ENCODE measurements at places on chromosomes 12 and 14.
A peak's percentile ranks its signal among the peaks of the same experiment; 100 is the strongest.

DNA sequence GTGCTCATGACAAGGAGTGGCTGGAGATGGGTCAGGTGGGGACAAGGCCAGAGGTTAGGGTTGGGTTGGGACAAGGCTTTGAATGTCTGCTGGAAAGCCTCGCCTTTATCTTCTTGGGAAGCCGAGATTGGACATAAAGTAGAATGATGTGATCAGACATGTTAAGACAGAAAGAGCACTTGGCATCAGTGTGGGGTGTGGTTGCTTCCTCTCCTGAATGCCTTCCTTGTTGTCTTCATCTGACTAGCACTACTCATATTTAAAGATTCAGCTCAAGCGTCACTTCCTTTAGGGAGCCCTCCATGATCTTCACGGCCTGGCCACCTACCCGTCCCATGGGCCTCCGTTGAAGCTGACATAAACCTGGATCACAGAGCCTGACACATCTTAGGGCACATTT, 14.8 kb upstream of the C12orf75 start:
- DNase-seq, result no peak

GRCh38 chr12:97642911-97643310, 180.3 kb downstream of the RMST start:
- no peak for DNase-seq

DNA sequence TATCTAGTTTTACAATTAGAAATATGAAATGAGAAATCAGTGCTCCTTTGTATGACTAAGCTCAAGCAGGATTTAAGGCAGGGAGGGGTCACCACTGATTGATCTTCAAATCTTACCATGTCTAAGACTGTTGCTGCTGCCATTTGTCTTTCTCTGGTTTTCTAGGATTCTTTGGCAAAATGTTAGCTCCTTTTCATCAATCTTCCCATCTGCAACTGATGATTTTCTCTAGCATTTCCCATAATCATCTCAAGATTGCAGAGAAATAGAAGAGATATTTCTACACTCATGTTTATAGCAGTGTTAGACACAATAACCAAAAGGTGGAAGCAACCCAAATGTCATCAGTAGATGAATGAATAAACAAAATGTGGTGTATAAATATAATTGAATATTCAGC, 175.0 kb downstream of the RAD51B start:
- no peak for DNase-seq

DNA sequence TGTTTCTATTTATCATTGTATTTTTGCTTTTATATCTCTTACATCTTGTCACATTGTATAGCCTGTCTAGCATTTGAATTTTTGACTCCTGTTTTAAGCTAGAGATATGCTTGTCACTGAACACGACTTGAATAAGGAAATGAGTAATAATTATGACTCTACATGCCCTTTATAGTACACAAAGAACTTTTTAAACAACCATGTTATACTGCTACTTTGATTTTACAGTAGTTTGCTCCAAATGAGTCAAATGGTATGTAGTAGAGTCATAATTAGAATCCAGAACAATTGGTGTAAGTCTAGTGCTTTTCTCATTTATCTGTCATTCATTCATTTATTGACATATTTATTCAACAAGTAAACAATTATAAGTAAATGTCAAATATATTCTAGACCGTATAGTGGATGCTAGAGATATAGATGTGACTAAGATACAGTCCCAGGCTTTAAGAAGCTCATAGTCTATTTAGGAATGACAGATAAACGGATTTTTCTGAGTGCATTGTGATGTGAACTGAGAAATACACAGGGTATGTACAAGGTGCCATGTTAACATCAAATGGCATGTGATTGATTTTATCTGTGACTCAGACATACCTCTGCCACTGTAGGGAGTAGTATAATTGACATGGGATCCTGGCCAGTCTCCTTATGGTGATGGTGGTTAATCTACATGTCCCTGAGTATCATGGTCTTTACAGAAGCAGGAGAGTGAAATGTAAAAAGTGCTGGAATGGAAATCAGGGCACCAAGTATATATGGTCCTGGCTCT, 799.7 kb downstream of the DIO2 start:
- no peak for DNase-seq

- DNase-seq, result no peak
Observed at GRCh38 chr12:67517181-67517887, 131.2 kb upstream of the DYRK2 start.

- no peak for DNase-seq
Observed at GRCh38 chr12:78181544-78182162, 351.0 kb downstream of the NAV3 start.

GRCh38 chr14:36300337-36300736, 20.1 kb downstream of the MBIP start:
- no peak for DNase-seq

GRCh38 chr14:51889851-51890250, 29.4 kb downstream of the GNG2 start:
- no peak for DNase-seq

GRCh38 chr14:24057271-24057670, 5.5 kb downstream of the CARMIL3 start:
- DNase-seq, result no peak

DNA sequence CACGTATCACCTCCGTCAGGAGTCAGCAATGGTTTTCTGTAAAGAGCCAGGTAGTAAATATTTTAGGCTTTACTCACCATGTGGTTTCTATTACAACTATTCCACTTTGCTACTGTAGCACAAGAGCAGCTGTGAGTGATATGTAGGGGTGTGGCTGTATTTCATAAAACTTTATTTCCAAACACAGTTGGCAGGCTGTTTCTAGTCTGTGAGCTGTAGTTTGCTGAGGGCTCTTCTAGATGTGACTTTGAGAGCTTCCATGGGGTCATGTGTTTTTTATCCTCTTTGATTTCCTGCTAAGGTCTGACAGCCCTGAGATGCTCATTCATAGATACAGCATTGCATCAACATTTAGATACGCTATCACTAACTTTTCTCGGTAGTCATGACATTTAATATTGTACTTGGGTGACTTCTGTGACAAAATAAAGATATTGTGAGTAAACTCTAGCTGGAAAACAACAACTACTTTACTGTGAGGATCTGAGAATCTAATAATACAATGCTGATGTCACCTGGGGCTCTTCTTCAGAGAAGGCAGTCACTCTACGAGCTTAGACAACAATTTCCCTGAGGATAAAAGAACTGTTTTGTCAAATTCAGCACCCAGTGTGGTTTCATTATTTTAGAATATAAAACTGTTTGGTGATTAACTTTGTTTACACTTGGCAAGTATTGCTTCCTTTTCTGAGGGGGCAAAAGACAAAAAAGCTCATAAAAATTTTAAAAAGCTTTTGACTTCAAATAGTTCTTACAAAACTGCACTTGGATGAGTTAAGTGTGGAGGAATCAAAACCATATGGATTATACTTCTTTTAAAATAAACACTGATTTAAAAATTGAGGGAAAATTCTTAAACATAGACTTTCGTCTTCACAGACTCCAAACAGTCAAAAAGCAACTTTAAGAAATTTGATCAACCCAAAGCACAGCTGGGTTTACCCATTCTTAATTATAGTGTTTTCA, 231.2 kb upstream of the DCN start:
- DNase-seq, result no peak

- peak; percentile 10 for DNase-seq
Observed at GRCh38 chr12:51827925-51828818, 20.3 kb downstream of the FIGNL2 start.

DNA sequence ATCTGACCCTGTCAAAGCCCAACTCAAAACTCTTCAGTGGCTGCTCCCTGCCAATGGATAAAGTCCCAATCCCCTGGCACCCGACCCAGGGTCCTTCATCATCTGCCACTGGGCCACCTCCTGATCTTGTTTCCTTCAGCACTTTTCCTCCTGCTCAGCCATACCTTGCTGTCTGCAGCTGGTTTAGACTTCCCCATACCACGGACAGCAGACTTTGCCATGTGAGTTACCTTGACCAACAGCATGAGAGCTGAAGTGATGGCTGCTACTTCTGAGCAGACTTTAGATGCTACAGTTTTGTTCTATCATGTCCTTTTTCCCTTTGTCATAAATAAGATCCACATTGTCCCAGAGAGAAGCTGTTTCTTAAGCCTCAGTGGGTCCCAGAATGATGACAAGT, 33.3 kb upstream of the STON2 start:
- DNase-seq, result no peak

GRCh38 chr14:67400434-67400833, 11.5 kb downstream of the PLEK2 start:
- DNase-seq, result no peak

- peak; percentile 62 for DNase-seq
Observed at GRCh38 chr14:77053046-77053841, 24.7 kb upstream of the IRF2BPL start.

DNA sequence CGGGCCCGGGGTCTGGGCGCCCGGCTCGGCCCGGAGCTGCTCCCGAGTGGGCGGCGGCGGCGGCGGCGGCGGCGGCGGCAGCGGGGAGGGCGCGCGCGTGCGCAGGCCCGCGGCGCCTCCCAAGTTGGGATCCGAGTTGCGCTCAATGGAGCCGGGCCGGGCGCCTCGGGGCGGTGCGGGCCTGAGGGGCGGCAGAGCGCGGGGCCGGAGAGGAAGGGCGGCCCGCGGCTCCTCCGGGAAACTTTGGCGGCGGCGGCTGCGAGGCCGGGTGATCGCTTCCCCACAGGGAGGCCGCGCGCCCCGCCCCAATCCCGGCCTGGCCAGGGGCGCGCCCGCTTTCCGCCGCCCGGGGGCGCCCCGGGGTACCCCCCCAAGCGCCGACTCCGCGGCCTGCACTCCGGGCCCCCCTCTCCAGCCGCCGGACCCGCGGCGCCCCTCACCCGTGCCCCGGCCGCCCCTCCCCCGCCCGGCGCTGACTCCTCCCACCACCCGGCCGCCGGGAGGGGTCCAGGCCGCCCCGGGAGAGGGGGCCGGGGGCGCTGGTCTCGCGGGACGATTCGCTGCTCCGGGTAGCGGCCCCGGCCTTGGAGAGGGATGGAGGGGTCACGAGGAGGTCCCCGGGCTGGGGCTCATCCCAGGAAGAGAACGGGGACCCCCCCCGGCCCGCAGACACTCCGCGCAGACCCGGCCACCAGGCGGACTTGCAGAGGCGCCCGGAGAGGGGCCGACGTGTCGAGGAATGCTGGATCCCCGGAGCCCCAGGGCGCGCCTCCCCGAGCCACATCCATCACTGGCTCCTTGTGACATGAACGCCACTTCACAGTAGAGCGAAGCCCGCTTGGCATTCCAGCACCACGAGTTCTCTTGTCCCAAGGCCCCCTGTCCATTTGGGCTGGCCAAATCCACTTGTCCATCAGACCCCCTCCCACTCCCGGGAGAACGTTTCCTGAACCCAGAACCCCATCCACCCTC, at the start of gene RILPL1:
TSS of gene RILPL1 (minus strand) at position 48 of the 972 bp plus-strand sequence. CDS start 237 bp downstream, outside the sequence.
- peak; percentile 21 for DNase-seq

GRCh38 chr14:20696764-20697163, 8.2 kb downstream of the ANG start:
- DNase-seq, result no peak

GRCh38 chr12:54590978-54591591, 2.6 kb upstream of the PPP1R1A start:
- DNase-seq, result no peak

GRCh38 chr14:68513838-68514607, 278.8 kb downstream of the ZFP36L1 start:
- no peak for DNase-seq

DNA sequence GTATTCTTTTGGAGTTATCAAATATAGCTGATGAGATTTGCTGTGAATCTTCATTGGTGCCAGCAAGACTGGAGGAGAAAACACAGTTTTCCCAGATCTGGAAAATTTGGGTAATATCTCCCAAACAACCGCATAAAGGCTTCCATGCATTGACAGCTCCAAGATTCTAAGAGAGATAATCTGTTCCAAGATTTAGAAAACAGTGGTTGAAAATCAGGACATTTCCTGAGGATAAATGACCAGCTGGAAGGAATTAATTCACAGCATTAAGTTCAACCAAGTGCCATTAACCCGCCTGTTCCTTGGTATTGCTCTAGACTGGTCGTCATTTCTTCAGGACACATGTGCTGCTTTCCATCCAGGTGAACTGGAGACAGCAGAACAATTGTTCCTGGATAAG, 147.9 kb upstream of the PRICKLE1 start:
- DNase-seq, result no peak
